CD4-positive, alpha-beta T cell treated with Interleukin-15 for 1 hour (primary cell): ENCODE measurements at places on chromosomes 6 and 20.

GRCh38 chr6:127185437-127185995 is 67.0 kb downstream of the RSPO3 start:
- DNase-seq, result no peak

DNA sequence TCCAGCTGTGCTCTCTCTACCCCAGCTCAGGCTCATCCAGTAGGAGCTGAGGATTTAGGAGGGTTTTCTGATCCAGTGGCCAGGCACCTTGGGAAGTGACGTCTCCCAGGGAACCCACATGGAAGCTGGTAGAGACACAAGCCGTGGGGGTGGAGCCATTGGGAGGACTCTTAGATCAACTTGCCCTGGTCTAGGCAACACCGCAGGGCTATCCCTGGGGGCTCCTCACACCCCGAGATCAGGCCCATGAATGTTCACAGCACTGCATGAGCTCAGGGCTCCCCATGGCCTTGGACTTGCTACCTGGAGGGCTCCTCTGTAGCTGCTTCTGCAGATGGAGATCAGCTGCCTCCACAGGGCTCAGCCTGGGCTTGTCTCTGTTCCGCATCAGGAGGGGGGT is 112.1 kb downstream of the CDH4 start:
- DNase-seq, result no peak

DNA sequence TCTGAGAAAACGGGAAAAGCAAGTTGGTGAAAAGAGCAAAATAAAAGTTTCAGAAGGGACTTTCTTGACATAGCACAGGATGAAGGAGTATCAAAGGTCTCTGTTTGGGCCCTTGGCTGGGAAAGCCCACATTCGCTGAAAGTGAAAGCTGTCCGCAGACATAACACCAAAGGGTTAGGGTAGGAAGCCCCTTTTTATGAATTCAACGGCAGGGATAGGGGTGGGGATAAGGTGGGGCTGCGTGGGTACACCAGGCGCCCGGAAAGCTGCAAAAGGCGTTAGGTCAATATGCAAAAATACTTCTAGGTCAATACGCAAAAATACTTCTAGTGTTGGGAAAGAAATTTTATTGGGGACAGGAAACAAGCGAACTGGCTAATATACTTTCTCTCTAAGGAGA is 135.1 kb downstream of the OR2B2 start:
- no peak for DNase-seq

DNA sequence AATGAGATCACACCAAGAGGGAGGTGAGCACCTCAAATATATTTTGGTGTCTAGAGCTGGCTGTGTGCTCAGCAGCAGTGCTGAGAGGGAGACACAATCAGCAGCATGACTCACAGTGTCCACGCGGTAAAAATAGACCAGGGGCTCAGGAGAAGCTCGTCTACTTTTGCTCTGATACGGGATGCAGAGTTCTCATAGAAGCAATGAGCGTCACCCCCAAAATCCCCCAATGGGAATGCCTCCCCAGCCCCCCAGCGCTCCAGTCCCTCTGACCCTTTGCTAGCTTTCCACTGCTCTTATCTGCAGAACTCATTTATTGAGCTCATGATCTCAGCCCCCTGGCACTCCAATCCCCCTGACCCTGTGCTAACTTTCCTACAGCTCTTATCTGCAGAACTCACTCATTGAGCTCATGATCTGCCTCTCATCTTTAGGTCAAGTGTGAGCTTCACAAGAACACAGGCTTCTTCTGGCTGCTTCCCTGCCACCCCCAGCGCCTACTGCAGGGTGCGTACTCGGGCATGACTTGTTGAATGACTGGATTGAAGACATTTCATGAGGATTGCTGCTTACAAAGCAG is 34.0 kb downstream of the SYNDIG1 start:
- no peak for DNase-seq

- no peak for DNase-seq
Observed at GRCh38 chr20:37545516-37545915, 17.8 kb upstream of the BLCAP start.

GRCh38 chr6:119197271-119197670 is 118.8 kb upstream of the FAM184A start:
- DNase-seq, result no peak

DNA sequence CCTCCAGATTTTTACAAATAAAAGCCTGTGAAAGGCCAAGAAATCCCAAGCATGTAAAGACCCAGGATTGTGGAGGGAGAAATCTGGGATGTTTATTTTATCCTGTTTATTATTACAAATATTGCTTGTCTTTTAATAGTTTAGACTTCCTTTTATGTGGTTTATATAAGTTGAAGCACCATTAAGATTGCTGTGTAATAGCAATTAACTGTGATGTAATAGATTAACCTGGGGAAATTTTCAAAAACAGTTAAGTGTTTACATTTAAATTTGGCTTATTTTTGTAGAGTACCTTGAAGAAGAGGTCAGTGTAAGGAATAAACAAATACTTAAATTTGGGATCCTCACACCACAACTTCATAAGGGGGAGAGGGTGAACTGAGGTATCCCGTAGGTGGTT is 27.0 kb downstream of the VAPB start:
- DNase-seq, result no peak

DNA sequence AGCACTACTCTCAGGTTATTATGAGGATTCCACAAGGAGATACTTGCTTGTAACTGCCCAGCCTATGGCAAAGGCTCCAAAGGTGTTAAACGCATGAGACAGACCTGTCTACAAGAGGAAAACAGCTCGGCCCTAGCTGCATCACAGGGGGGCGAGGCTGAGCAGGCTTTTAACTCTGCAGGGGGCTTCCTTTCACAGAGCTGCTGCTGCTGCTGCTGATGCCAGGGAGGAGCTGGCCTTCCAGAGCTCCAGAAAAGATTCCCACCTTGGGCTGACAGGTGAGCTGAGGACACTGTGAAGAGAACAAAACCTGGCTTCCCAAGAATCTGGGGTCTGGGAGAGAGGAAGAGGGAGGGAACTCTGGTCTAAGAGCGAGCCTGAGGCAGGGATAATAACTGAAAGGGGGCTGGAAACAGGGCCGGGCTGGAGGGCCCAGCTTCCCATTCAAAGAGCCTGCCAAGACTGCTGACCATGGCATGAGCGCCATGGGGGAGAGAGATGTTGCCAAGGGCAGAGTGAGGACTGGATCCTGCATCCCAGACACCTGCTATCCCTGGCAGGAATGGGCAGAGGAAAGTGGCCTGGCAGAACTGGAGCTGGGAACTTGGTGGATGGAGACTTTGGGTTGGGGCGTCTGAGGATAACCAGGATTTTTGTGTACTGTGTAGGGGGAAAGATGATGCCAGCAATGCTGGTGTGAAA is 211.1 kb upstream of the LRFN2 start:
- no peak for DNase-seq

DNA sequence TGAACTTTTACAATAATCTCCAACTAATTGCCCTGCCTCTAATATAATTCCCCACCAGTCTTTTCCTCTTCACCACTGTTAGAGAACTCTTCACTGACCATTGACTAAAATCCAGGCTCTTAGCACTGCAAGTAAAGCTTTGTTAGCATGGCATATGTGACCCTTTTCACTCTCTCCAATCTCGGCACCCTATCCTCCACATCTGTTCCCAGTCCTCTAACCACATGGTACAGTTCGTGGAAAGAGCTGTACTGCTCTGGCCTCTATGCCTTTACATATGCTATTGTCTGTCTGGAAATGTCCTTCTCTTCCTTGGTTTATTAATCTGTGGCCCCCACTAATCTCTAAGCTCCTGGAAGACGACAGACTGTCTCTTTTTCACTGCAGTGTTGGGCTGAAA is 63.0 kb upstream of the EIF2S2 start:
- no peak for DNase-seq

DNA sequence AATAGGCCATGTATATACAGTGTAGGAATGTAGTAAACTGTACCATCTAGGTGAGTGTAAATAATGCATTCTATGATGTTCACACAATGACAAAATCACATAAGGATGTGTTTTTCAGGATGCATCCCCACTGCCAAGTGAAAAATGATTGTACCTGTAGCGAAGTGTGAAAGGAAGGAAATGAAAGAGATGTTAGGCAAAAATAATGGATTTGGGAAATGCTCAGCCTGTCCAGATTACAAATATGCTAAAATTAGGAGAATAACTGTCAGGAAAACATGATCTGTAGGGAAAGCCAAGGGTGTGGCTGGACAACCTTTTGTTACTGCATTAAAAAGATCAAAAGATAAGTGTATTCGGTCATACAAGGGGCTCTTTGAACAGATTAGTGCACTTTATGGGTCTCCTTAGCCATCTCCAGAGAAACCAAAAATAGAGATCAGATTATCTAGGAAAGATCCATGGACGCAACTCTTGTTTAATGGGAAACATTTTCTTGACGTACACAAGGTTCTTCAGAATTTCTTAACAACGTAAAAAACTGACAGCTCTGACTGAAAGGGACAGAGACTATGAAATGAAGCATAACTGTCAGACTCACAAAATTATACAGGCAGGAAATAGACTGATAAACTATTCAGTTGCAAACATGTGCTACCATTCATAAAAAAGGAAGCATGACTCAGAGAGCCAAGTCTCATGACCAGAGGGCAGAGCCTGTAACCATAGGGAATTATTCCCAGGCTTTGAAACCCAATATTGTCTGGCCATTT is 253.6 kb upstream of the RAB32 start:
- peak; percentile 17 for DNase-seq

DNA sequence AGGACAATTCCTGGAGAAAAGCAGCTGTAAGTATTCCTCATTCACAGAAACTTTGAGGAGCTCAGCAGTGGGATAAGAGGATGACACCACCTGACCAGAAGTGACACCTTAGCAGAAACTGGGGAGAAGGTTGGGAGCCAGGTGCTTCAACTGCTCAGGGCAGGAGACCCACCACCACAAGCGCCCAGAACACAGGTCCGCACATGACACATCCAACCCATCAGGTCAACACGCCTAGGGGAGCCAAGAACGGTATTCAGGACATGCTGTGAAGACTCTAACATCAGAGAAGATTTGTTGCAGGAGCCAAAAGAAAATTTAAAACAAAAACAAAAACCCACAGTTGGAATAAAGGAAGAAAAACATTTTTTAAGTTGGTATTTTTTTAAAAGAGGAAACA is 50.5 kb downstream of the SLC23A2 start:
- no peak for DNase-seq

DNA sequence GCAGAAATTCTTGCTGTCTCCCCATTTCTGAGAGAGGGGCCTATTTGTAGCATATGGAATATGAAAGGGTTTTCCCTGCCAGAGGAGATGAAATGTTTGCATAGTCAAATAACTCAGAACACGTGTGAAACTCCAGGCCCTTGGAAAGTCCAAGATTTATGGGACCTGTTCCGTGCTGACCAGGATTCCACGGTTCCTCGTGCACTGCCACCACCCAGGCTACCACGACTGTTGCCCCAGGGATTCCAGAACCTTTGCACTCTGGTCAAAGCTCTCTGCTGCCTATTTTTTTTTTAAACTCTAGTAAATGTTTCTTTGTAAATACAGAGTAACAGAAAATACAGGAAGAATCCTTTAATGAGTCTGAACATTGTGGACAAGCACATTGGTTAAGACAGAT is 35.0 kb downstream of the MYLK4 start:
- no peak for DNase-seq

- DNase-seq, result no peak
Observed at GRCh38 chr6:235763-236360, 56.4 kb upstream of the DUSP22 start.

GRCh38 chr20:22465622-22466446 is 118.5 kb downstream of the FOXA2 start:
- no peak for DNase-seq
